Esophagus muscularis mucosa (tissue), 4 donors: ENCODE measurements at places on chromosomes 13 and 19. TPM values are rescaled to one million over a fixed set of nuclear protein-coding genes. Genes with fewer than 3 reads are reported as not detected.

DNA sequence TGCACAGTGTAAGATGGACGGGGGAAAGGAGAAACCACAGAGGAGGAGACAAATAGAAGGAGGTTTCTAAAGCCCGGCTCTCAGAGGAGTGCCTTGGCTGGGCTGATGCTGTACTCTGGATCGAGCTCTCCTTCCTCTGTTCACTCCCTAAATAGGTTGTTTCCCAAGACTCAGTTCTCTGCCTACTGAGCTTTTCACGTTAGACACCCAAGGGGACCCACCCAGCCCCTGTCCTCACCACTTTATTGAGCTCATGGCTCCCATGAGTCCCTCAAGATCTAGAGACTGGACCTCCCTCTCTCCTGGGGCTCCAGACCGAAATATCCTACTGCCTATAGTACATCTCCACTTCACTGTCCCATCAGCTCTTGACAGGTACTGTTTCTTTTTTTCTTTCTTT lies 38.1 kb upstream of the GPR183 start:
- peak; percentile 79 for DNase-seq

DNA sequence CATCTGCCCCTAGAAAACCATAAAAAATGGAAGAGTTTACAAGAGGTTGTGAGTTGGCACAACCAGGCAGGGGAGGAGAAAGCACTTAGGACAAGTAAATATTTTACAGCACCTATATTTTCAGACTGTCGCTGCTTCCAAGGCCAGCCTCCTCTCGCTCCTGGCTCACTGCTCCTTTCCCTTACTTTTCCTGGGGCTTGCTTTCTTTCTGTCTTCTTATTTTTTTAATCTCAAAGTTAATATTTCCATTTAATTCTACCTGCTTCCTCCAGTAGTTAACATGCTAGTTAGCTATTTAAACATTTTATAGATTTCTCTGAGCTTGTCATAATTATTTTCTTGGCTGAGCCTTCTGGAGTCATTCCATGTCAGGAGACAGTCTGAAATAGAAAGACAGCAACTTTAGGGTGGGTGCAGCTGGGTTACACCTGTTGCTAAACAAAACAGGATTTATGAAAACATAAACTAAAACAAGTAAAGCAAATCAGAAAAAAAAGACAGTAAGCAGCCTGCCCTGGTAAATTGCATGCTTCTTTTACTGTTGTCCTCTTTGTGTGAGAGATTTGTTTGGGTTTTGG lies 330.1 kb downstream of the DLEU7 start:
- no peak for DNase-seq

GRCh38 chr13:110875241-110875640 lies 39.6 kb downstream of the ANKRD10 start:
- DNase-seq, result no peak

- DNase-seq, result no peak
Observed at GRCh38 chr13:100491164-100491842, 97.3 kb downstream of the GGACT start.

GRCh38 chr19:39052243-39052746 lies 19.9 kb upstream of the FBXO27 start:
- no peak for DNase-seq

DNA sequence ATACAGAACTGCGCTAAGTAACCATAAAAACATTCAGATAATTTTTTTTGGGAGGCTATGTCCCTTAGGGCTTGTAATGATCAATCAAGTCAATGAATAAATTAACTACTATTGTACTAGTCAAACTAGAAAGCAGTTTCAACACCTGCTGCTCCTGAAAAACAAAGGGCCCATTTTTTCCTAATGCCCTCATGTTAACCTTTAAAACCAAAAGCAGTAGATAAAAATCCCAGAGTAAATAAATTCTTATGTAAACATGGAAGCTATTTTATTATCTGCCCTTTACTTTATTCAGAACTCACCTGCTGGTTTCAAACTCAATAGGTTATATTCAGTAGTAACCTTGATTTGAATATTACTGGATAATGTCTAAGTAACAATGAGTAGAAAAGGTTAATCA lies 159.5 kb upstream of the STARD13 start:
- no peak for DNase-seq

DNA sequence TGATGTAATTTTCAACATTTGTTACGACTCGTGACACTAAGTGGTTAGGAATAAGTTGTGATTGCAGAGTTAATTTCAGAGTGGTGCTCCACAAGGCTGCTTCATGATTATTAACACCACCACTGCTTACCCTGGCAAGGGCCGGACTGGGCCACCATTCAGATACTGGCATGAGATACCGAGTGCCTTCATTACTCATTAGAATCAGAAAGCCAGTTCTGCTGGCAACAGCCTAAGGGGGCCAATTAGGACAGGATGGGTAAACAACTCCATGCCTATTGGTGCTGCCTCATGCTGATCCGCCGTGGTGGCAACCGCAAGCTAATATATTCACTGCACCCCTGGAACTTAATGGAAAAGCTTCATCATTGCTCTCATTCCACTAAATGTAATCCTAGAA lies 575.1 kb downstream of the EFNB2 start:
- DNase-seq, result no peak

- no peak for DNase-seq
Observed at GRCh38 chr19:8149261-8150094, at the start of gene FBN3. Gene FBN3 (minus strand): TSS chr19:8149592. CDS start chr19:8147480, 2,112 bp downstream.

- no peak for DNase-seq
Observed at GRCh38 chr13:49791711-49792549, 552 bp downstream of the KPNA3 start.

GRCh38 chr13:98522371-98522770 lies 54.5 kb downstream of the STK24 start:
- DNase-seq, result no peak

- DNase-seq, result no peak
Observed at GRCh38 chr13:99700468-99700867, 199.2 kb downstream of the TM9SF2 start.

GRCh38 chr19:18878858-18879578 lies 16.9 kb downstream of the CERS1 start:
- no peak for DNase-seq

DNA sequence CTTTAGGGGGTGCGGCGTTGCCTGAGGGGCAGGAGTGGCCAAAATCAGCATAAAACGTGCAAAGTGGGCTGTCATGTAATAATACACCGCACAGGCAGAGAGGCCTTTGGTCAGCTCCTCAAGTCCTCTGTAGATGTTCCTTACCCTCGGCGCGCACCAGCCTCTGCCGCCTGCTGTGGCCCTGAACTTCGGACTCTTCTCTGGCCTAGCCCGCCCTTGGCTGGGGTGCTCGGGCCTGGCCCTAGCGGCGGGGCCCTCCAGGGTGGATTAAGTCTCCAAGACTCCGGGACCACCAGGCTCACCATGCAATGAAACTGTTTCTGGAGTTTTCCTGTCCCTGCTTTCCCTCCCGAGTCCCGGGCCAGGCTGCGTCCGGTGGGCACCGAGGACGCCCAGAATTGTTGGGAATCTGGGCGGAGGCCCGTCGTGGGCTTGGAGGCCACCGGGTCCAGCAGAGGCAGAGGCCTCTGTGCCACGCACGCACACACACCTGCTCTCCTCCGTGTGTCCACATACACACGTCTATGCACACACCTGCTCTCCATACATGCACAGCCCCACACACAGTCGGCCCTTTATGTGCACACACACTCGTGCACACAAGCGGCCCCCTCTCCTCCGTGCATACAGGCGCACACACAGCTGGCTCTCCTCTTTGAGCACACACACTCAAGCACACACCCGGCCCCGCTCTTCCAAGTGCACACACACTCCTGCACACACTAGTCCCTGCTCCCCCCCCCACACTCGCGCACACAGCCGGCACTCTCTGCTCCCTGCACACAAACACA lies 1.5 kb upstream of the TFDP1 start:
- DNase-seq, result peak; percentile 91

DNA sequence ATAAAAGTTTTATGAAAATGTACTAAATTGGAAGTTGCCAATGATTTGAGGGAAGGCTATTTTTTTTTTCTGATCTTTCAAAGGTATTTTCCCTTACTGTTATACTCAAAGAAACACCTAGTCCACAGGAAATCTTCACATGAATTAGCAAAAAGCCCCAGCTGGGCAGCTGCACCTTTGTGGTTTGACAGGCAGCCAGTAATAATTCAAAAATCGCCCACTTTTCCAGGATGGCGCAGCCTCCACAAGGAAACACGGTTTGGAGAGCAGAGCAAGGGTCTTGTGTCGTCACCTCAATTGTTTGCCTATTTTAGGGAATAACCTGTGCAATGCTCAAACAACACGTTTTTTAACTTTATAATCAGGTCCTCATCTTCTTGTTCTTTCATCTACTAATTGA lies 324.9 kb upstream of the GPC6 start:
- no peak for DNase-seq

- DNase-seq, result no peak
Observed at GRCh38 chr13:75738841-75739240, 102.7 kb downstream of the LMO7 start.

Gene DAPK3
- 140 TPM for total RNA-seq

Gene PLIN3
- total RNA-seq, result 15.4 TPM

Gene FBXO27
- 14.0 TPM for total RNA-seq
